ENCODE measurements at places on chromosomes 5 and 9.

GRCh38 chr9:138104251-138105122 is 226.9 kb downstream of the CACNA1B start:
- peak; percentile 79 for DNase-seq

DNA sequence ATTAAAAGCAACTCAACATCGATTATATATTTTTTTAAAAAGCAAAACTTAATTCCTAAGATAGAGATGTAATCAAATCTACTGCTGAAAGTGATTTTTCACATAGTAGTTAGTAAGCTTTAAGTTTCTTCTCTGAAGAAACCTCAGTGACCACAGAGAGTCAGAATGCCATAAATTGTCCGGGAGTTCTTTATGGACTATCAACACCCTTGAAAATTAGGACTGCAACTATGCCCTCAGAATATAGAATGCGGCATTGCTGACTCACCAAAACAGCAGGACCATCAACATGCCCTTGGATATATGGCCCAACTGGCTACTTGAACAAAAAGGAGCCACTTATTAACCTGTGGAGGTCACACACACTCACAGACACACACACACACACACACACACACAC is 228.9 kb upstream of the SNX2 start:
- DNase-seq, result no peak

GRCh38 chr5:76546497-76547102 is 76.6 kb downstream of the F2RL2 start:
- no peak for DNase-seq

DNA sequence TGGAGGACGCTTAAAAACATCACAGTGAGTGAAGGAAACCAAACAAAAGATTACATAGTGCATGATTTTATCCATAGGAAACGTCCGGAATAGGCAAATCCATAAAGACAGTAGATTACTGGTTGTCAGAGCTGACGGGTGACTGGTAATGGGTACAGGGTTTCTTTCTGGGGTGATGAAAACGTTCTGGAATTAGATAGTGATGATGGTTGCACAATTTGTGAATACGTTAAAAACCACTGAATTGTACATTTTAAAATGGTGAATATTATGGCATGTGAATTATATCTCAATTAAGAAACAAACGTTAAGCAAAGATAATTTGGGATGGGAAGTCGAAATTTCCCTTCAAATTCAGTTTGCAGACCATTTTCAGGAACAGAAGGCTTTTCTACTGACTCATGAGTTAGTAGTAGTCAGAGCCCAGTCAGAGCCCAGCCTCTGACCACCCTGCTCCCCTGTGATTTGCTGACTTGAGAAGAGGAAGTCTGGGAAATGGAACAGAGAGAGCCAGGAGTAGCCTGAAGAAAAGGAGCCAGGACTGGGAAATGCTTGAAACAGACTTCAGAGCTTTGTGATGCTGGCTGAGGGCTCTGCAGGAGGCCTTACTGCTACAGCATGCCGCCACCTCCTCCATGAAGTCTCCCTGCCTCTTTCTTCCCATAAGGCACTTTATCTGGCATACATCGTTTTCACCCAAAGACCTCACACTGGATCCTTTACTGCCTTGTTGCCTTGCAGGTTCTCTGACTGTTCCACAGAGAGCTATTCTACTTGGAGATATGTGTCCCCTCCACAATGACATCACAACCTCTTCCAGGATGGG is 46.4 kb upstream of the CTNNA1 start:
- DNase-seq, result no peak

- no peak for DNase-seq
Observed at GRCh38 chr5:64979531-64979930, 210.8 kb downstream of the CWC27 start.

- no peak for DNase-seq
Observed at GRCh38 chr9:137828527-137829259, 48.9 kb upstream of the CACNA1B start.

GRCh38 chr9:127386249-127386648 is 10.7 kb upstream of the SLC2A8 start:
- DNase-seq, result no peak

DNA sequence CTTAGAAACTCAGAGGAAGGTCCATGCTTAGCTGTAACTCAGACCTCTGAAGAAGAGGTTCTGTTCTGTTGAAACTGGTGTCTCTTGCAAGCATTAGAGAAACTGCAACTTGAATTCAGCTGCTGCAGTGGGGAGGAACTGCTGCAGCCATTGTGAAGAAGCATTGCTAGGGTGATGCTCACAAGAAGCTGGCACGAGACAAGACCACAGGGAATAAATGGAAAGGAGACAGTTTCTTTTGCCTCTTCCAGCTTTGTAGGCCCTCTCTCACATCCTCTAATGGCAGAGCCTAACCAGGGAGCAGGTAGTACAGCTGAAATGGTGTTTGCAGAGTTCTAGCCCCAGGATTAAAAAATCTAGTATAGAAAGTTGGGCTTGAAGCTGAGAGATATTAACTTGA is 148.0 kb upstream of the DMAC1 start:
- no peak for DNase-seq

DNA sequence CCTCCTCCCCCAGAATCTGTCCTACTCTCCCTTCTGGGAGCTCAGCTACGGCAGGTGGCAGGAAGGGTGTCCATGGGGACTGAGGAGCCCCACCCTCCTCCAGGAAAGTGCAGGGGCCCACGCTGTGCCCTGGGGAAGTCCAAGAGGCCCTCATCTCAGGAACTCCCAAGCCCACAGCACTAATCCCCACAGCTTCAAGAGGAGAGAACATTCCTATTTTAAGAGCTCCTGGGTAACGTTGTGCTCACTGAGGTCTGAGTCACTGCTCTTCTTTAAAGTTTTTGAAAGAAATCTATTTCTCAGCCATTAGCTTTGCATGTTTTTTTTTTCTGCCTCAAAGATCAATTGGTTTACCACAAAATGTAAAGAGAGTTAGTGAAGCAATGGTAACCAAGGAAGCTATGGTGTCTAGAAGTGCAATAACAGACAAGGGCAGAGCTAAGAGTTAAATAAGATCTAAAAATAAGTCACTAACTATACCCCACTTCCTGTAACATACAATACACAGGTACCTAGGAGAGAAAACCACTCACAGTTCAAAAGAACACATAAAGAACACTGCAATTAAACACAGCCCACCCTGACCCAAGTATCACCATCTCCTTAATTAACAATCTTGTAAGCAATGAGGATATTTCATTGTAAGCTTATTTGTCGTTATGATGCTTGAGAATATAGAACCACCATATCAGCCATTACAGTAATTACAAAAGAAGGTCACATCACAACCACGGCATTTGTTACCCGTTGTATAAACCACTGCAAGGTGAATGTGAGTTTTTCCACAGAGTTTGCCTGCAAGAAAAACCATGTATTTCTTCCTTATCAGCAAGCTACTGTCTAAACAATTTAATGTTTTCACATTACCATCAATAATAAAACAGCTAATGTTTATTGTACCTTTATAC is 382.3 kb upstream of the SLC30A5 start:
- DNase-seq, result no peak

DNA sequence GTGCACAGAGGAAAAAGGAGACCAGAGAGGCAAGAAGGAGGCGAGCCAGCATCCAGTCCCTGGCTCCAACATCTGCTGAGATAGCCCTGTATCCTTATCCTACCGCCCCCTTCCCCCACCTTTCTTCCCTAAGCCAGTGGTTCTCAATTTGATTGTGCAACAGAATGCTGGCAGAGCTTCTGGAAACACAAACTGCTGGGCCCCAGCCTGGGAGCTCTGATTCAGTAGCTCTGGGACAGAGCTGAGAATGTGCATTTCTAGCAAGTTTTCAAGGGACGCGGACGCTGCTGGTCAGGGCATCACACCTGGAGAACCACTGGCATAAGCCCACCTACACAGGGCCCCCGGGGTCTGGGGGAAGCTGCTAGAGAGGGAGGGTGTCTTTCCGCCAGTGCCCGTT is 21.1 kb downstream of the AK8 start:
- DNase-seq, result no peak

DNA sequence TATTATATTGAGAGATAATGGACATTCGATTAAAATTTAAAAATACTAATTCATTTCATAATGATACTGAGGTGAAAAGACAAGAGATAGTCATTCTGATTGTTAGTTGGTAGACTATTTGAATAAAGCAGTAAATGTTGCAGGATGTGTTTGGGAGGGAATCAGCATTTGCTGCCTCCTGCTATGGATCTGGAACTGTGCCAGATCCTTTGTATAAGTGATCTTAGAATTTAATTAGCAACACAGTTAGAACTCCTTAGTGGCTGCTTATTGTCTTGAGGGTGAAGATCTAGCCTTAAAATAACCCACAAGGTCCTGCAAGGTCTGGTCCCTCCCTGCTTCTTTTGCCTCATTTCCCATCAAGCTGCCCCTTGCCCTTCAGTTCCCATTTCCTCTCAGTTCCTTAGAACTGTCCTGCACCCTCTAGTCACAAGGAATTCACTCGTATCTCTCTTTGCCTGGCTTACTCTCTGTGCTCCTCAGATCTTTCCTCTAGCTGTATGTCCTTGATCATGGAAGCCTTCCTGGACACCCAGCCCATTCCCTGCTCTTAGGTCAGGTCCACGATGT is 12.5 kb downstream of the LECT2 start:
- no peak for DNase-seq

- no peak for DNase-seq
Observed at GRCh38 chr9:104780796-104781395, 17.0 kb downstream of the NIPSNAP3B start.

GRCh38 chr5:128199104-128199503 is 115.5 kb downstream of the SLC12A2 start:
- DNase-seq, result no peak

DNA sequence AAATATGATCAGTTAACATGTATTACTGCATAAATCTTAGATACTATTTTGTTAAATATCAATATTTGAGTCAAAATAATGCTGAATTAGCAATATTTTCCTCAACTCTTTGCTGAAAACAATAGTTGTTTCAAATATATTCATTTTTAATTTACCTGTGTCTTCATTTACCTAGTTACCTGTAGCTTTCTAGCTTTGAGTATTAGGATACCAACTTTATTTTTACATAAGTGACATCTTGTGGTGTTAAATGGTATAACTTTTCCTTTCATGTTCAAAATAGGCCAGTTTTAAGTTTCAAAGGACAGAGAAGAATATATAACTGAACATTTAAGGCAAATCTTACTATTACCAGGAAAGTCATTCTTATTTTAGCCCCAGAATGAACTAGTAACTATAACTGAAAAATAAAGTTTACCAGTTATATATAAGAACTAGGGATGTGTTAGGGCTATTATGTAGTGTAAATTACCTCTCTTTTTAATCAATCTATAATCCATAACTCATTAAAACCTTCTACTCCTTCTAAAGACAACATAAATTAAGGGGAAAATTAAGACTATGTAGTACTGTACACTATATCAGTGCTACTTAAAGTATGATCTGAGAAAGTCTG is 25.3 kb downstream of the AP3B1 start:
- no peak for DNase-seq

DNA sequence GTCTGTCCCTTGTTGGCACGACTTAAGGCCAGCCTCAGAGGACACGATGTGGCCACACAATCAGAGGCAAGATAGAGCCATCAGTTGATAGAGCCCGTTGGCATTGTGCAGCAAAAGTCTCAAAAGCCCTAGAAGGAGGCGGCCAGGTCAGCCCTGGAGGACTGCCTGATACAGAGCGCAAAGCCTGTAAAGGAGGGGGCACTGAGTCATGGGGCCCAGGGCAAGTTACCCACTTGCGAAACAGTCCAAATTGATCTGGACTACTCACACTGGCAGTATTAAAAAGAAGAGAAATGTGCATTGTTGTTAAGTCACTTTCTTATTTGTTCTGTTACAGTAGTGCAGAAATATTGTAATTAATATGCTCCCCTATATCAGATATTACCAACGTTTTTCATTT is 51.5 kb downstream of the KLF9 start:
- no peak for DNase-seq

DNA sequence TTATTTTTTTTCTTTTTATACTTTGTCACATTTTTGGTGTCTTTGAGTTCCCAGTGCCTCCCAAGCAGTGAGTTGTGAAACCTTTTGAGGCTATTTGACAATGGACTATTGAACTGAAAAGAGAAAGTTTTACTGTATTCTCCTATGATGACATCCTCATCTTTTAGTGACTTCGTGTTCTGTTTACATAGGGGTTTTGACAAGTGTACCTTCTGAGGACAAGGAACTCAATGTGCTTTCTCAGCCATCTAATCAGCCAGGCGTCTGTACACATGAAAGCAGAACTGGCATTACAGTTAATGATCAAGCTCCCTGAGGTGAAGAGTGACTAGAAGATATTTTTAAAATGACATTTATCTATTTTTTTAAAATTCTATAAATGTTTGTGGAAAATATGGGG is 175.5 kb downstream of the ANXA1 start:
- DNase-seq, result no peak

GRCh38 chr5:142726188-142726731 is 40.4 kb upstream of the FGF1 start:
- DNase-seq, result no peak

DNA sequence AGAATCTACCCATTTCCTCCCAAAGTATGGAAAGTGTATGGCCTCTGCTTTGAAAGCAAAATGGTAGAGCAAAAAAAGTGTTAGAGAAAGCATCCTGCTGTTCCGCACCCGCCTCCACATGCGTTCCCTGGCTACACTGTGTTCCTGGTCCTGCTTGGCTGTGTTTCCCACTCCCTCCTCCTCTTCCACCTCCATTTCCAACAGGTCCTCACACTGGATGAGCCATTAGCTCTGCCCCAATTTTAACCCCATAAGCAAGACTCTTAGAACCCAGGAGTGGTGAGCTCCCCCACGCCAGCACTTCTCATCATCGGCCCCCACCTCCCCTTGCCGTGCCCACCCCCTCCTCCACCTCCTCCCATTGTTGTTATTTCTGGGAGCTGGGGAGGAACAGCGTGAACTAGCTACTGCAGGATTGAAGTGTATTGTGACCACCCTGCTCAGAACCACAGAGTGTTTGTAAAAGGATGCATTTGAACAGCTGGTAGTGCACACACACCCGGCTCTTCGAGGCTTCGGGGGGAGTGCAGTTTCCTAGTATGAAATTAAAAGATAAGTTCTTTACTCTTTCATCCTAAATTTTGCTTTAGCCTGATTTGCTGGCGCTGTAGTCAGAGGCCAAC is 120.0 kb downstream of the PDZD2 start:
- DNase-seq, result no peak

- no peak for DNase-seq
Observed at GRCh38 chr5:112956606-112957005, 20.0 kb upstream of the DCP2 start.

DNA sequence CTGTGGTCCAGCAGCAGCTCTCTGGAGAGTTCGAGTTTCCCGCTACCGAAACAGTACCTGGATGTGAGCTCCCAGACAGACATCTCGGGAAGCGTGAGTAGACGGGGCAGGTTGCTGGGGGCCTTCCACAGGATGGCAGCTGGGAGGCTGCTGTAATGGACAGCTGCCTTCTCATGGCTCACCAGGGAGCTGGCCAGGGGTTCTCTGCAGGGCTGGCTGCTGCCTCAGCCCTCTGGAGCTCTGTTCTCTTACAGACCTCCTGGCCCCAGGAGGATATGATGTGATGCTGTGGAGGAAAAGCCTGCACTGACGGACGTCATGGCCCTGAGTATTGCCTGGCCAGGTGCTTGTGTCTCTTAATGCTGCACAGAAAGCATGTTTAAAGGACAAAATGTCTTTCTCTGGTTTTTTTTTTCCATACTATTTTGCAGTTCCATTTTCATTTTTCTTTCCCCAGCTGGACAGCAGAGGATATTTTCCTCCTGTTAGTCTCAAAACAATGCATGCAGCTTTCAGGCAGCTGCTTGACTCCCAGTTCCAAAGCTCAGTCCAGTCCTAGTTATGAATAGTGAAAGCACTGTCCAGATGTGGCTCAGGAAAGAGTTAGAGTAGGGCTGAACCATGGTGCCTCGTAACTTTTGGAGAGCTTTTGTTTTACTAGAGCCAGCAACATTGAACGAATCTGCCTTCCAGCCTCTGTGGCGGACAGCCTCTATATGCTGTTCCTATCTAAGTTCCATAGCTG is 77.5 kb upstream of the RARS1 start:
- no peak for DNase-seq

Measured in osteocyte (in vitro differentiated cells).